ENCODE measurements at places on chromosomes 3 and 15.

DNA sequence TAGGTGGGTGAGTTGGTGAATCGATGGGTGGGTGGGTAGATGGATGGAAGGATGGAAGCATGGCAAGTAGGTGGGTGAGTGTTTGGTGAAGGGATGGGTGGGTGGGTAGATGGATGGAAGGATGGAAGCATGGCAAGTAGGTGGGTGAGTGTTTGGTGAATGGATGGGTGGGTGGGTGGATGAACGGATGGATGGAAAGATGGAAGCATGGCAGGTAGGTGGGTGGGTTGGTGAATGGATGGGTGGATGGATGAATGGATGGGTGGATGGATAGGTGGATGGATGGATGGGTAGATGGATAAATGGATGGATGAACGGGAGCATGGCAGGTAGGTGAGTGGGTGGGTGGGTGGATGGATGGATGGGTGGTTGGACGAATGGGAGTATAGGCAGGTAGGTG lies 65.1 kb downstream of the SLC6A1 start:
- no peak for DNase-seq

- DNase-seq: no peak
These were observed 6.9 kb upstream of the NFKBIZ start for GRCh38 chr3:101842245-101842934.

DNA sequence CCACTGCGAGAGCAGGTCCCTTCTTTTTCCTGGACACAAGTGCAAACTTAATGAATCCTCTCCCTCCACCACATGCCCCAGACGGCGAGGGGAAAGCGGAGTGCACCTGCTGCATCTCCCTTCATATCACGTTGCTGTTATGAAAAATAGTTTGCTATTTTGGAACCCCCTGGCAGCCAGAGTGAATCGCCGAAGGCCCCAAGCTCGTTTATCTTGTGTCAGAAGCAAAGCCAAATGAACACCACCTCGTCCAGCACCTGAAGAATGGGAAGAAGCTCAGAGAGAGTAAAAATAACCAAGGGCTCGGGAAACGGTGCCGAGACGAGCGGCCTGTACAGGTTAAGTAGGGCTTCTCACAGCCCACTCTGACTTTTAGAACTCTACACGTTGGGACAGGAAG lies 394.6 kb upstream of the RORA start:
- DNase-seq: no peak

GRCh38 chr15:53746101-53746500 lies 13.4 kb downstream of the WDR72 start:
- DNase-seq: no peak

GRCh38 chr15:78840661-78841375 lies 29.6 kb upstream of the ADAMTS7 start:
- DNase-seq: no peak
